ENCODE measurements at places on chromosomes 6 and 20.
A peak's percentile ranks its signal among the peaks of the same experiment; 100 is the strongest.

GRCh38 chr20:58900397-58900796, 47.9 kb downstream of the GNAS start:
- no peak for DNase-seq

- DNase-seq: no peak
Measured at GRCh38 chr6:148491638-148492251, 149.1 kb downstream of the SASH1 start.

DNA sequence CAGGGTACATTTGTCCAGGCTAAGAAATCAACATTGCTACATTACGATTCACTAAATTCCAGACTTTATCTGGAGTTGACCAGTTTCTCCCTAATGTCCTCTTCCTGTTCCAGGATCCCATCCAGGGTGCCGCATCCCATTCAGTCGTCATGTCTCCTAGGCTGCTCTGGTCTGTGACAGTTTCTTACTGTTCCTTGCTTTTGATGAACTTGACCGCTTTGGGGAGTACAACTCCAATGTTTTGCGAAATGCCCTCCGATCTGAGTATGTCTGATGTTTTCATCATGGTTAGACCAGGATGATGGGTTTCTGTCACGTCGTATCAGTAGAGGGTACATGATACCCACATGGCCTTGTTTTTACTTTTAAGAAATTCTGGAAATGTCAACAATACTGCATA, 62.2 kb downstream of the CTCFL start:
- no peak for DNase-seq

GRCh38 chr6:45754432-45754831, 261.2 kb downstream of the CLIC5 start:
- DNase-seq: no peak

- no peak for DNase-seq
Measured at GRCh38 chr6:37011656-37012378, 6.4 kb downstream of the FGD2 start.

DNA sequence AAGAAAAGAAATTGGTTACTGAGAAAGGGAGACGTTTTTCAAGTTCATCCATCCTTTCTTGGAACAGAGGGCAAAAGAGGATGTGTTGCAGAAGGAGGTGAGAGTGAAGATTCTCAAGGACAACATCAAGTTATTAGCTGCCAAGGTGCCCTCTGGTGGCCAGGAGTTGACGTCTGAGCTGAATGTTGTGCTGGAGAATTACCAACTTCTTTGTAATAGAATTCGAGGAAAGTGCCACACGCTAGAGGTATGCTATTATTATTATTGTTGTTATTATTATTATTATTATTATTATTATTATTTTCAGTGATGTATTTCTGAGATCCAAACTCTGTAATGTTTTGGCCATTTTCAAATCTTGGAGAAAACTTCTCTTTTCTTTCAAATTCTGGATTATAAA, 197.0 kb downstream of the UTRN start:
- DNase-seq: peak; percentile 54

- DNase-seq: no peak
Measured at GRCh38 chr6:116530436-116530835, 15.0 kb downstream of the TRAPPC3L start.

- no peak for DNase-seq
Measured at GRCh38 chr20:19947611-19948264, 69.4 kb upstream of the NAA20 start.

GRCh38 chr20:2296524-2297356, 939 bp downstream of the TGM3 start:
- no peak for DNase-seq

DNA sequence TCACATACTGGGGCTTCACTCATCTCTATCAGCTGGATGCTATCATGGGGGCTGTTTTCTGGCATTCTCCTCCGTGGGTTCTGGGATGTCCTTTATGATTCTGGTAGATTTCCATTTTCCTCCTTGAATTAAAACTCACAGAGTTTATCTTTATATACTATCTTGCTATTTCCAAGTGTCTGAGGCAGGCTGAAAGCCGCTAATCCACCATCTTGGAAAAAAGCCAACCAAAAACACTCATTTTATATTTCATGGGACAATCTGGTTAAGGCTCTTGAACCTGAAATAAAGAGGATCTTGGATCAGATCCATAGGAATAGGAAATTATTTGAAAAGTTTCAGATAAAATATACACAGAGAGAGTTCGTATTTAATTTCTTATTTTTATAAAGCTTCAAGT, 86.0 kb downstream of the AFG1L start:
- DNase-seq: no peak

DNA sequence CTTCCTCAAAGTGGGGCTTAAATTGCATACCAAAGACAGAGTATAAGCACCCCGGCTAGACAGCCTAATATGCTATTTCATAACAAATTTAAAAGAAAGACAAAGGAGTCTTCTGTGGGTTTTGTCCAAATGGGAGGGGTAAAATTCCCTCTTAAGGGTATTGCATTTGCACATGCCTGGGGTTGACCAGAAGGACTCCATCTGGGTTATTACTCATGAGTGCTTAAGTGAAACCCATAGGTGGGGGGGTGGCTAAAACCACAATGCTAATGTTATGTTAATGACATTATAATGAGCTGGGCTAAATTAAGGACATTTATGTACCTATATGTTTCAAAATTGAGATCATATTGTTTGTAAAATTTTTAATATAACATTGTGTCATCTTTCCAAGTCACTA, 15.0 kb downstream of the IMPG1 start:
- DNase-seq: no peak

DNA sequence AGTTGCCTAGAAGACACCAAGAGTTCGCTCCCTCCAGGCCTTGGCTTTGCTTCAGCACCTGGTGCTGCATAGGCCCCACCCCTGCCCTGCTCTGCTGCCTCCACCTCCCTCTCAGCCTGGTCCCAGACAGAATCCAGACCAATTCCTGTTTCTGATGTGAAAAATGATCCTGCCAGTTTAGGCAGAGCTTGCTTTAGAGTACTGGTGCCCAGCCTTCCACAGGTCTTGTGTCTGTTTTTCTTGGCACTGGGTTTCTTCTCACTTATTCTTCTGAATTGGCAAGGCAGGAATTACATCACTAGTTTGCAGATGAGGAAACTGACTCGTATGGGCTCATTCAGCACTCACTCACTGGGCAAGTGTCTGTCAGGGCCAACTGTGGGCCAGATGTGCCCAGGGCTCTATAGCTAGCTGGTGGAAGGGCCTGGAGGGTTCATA, 53.0 kb downstream of the HLA-A start:
- DNase-seq: no peak

DNA sequence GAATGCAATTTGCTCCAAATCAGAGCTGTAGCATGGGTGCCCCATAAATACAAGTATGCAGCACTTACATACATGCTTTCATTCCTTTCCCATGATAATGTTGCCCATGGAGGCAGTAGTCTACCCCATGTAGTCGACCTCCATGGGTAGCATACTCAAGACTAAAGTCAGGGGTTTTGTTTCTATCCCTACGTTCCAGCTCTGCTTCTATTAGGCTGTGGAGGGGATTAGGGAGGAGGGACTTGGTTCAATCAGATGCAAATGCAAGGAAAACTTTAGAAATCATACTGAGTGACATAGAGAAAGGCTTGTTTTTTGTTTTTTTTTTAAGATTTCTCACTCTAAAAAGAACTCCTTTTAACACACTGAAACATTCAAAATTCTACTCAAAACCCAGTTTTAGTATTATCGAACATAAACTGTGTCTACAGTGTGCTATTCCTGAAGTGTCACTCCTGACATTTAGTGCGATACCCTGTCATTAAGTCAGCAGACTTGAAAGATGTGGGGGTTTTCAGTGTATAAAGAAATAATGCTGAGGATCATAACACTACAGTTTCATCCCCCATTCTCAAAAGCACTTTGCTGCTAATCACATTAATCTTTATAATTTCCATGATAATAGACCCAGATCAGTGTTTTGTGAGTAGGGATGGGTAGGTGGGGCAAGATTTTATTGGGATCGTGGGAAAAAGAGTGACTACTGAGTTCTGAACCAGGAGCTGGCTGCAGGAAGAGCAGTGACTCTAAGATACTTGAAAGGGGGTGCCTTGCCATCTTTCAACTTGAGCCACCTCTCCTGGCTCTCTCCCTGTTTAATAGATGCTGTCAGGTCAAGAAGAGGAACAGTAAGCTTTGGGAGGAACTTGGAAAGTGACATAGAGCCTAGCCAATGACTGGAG, 40.4 kb upstream of the SCML4 start:
- no peak for DNase-seq

DNA sequence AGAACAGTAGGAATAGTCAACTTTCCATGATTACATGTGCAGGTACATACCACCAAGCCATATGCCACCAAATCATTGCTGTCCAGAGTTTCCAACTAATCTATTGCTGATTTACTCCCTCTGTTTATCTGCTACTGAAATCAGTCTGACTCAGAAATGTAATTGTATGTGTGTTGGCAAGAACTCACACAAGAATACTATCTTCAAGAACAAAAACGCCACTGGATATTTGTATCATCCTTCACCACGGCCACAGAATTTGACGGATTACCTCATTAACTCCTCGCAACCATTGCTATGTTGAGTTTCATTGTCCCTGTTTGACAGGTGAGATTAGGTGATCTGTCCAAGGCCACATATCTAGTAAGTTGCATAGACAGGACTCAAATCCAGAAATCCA, 159.2 kb downstream of the GMPR start:
- DNase-seq: no peak

DNA sequence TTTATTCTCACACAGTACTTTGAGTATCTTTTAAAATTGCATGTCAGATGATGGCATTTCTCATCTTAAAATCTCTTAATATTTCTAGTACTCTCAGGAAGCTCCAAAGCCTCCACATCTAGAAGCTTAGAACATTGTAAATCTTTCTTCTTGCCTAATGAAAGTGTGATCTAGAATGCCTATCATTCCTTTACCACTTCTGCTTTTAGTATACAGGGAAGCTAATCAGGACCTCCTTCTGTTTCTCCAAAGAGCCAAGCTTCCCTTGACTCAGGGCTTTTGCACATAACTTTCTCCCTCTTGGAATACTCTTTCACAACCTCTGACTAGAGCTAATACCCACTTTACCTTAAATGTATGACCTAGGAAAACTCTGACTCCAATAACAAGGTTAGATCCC, 7.5 kb upstream of the ELOVL4 start:
- DNase-seq: no peak

DNA sequence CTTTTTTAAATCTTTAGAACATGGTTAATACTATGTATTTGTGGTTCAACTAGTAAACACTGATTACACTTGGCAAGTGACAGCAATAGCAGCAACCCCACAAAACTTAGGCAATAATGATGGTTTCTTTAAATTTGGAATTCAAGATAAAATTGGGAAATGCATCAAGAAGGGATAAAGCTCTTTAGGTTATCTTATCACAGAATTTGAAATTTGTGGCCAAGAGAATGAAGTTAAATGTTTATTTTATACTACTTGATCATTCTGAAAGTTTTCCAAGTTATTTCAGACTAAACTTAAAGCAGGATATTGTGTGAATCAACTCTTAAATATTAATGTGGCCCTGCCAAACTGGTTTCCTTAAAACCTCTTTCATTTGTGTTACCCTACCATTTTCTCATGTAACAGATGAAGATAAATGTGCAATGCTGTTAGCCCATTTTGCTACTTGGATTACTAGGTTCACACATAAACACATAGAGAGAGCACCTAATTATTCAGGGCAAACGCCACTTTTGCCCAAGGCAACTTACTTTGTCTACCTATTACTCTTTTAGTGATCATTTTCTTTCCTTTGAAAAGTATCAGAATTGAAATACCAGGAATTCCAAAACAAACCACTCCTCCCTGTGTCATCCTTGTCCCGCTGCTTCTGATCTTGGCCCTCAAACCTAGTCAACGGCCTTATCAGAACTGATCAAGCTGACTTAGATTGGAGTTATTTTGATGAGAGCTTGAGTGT, 186.7 kb upstream of the TENT5A start:
- DNase-seq: no peak

- DNase-seq: no peak
Measured at GRCh38 chr6:150149146-150149545, 6.3 kb downstream of the PPP1R14C start.

- DNase-seq: no peak
Measured at GRCh38 chr6:99393366-99393697, 663 bp downstream of the COQ3 start.

DNA sequence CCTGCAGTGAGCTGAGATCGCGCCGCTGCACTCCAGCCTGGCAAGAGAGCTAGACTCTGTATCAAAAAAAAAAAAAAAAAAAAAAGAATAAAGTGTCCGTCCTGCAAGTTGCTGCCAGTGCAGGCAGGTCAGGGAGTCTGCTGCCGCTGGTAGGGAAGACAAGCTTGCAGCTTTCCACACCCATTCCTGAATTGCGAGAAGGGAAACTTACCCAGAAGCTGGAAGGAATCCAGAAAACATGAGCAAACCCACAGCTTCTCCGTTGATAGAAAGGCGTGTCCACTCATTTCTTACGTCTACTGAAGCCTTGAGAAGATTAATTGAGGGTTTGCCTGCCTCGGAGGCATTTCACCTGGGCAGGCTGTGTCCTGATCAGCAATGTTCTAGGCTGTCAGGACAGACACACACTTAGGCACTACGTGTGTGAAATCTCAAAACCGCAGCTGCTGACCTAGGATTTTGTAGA, 61.6 kb upstream of the DSP start:
- DNase-seq: no peak

DNA sequence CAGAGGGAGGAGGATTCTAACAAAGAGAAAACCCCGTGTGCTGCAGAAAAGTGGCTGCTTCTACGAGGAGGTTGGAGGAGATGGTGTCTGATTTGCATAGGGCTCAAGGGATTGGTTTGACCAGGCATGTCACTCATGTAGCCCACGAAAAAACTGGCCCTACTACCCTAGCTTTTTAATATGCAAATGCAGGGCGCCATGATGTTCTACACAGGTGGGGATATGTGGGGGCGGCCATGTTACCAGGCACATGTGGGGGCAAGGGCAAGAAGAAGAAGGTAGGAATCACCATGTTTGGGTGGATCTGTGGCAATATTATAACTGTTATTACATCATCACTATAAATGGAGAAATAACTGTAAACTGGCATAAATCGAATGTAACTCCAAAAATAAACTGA, 9.9 kb downstream of the KIAA1755 start:
- no peak for DNase-seq

- DNase-seq: no peak
Measured at GRCh38 chr6:72458521-72458920, 163.3 kb upstream of the KCNQ5 start.

DNA sequence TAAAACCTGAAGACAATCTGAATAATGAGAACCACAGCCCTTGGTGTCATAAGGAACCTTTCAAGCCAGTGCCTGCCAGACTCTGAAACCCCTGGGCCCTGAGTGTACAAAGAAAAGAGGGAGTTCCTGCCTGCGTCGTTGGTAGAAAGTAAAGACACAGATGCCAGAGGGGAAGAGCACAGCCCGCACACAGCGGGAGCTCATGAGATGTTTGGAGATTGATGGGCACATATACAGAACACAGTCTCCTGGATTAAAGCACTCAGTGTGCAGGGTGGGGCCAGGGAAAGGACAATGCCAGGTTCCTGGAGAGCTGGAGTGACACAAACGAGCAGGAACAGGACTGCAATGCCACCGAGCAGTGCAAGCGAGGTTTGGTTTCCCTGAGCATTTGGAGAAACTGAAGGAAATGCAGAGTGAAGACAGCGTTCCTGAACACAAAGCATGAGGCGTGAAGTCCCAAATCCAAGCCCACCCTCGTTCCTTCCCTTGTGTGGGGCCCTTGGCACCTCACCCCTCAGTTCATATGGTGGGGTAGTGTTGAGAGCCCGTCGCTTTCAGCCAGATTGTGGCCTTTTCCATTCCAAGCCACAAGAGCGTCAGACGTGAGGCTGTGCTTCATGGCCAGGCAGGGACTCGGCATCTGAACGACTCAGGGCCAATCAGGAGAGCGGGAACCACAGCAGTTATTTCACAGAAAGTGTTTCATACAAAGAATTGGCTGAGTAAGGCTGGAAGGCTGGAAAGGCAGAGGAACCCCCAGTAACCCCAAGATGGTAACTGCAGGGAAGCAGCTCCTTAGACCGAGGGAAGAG, 41.0 kb upstream of the RPS6KA2 start:
- no peak for DNase-seq
